ENCODE measurements at places on chromosomes 2 and 18.

DNA sequence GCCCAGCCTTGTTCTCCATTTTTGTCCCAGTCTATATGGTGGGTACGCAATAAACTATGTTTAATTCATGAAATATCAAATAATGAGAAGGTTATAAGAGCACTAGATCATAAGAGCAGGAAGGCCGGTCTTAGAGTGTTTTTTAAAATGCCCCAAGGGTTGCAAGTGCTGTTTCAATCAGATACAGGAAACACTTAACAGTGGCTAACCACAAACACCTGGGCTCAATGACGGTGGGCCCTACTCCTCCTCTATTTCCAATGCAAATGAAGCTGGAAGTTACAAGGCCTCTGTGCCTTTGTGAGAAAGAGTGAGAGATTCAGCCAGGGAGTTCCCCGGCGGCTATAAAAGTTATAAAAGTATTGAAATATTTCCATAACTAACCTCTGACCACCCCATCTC, 18.9 kb upstream of the WDR33 start:
- DNase-seq = peak; percentile 80

DNA sequence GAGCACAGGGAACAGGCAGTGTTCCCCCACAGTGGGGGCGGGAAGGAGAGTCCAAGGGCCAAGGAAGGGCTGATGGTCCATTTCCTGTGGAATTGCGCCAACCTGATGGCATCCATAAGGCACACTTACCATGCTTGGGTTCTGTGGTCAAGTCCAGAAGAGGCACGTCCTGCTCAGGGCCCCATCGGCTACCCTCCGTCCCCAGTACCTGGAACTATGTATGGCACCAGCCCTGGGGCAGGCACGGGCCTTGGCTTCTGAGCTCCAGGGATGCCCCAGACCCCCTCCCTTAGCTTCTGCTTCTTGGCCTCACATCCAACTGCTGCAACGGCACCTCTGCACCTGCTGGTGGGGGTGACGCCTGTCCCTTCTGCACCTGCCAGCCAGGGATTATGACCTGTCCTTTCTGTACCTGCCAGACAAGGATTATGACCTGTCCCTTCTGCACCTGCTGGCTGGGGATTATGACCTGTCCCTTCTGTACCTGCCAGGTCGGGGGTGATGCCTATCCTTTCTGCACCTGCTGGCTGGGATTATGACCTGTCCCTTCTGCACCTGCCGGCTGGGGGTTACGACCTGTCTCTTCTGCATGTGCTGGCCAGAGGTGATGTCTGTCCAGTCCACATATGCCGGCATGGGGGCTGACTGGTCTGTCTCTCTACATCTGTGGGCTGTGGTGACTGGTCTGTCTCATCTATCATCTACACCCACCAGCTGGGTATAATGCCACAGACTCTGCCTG, 45.4 kb upstream of the SNTG2 start:
- no peak for DNase-seq

GRCh38 chr2:45554742-45555140, 56.3 kb downstream of the SRBD1 start:
- no peak for DNase-seq

GRCh38 chr2:64092502-64092901, 51.7 kb downstream of the PELI1 start:
- peak; percentile 34 for DNase-seq

- DNase-seq = peak; percentile 59
Observed at GRCh38 chr2:72859831-72860262, 27.4 kb upstream of the SPR start.

DNA sequence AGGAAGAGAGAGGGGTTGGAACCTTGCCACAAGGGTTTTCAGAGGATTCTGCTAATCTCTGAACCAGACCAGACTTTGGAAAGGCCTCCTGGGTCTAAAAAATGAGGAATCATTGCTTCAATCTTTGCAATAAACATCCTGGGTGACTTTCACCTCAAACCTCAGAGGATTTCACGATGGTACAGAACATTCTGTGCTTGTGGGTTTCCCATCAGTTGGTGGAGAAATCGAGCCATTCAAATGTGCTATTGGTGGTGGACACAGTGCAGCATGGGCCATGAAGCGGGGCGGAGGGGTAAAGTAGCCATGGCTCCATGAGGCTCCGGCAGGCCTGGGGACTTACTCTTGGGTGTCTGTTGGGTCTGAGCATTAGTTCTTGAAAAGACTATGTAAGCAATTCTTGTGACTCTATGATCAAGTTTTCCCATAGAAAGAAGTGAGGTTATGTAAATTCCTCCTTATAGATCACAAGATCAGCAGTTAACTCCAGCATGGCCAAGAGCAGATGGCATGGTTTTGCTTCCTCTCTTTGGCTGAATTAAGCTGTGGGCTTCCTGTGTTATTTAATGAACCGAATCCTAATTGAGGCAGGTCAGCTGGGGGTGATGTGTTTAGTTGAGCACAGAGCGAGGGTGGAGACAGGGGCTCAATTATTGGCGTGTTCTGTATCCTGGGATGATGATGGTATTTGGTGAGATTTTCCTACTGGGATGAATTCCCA, 1.9 kb upstream of the IL1R2 start:
- DNase-seq = no peak

GRCh38 chr2:51516667-51517066, 484.7 kb upstream of the NRXN1 start:
- no peak for DNase-seq

DNA sequence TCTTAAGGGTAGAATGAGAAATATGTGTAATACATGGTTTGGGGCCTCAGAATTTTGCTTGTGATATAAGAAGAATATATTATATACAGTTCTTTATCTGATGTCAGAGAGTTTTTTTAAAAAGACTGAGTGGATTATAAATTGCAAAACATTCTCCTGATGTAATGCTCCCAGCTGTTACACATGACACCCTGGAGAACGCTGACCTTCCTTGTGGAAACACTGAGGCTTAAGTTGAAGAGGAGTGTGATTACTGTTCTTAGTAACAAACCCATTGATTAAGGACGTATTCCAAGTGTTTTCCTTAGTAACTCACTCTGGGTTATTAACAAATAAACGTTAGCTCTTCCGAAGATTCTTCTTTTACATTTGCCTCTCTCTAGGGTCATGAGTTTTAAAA, 1069.3 kb upstream of the CNTNAP5 start:
- DNase-seq = no peak

GRCh38 chr2:219989744-219990143, 362.3 kb downstream of the SLC4A3 start:
- DNase-seq = no peak

DNA sequence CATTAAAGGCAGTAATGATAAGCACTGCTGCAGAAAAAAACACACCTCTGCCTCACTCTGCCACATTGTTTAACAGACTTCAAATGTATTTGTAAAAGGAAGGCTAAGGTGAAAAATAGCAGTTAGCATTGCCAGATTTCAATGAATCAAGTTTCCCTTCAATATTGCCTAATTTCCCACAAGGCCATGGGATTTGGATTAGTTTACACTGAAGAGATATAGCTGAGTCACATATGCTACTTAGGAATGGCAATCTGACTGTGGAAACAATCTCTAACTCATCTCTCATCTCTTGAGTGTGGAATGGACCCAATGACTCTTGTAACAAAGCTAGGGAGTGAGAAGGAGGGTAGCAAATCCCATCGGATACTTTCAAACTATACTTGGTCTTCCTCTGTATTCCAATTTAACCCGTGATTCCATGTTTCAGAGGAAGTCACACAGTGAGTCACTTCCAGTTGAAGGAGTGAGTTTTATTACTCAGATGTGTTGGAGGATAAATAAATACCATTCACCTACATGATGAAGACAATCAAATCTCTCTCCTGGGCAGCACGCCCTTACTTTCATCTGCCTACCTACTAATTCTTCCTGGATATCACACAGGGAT, 5.1 kb downstream of the B4GALT6 start:
- DNase-seq = no peak

DNA sequence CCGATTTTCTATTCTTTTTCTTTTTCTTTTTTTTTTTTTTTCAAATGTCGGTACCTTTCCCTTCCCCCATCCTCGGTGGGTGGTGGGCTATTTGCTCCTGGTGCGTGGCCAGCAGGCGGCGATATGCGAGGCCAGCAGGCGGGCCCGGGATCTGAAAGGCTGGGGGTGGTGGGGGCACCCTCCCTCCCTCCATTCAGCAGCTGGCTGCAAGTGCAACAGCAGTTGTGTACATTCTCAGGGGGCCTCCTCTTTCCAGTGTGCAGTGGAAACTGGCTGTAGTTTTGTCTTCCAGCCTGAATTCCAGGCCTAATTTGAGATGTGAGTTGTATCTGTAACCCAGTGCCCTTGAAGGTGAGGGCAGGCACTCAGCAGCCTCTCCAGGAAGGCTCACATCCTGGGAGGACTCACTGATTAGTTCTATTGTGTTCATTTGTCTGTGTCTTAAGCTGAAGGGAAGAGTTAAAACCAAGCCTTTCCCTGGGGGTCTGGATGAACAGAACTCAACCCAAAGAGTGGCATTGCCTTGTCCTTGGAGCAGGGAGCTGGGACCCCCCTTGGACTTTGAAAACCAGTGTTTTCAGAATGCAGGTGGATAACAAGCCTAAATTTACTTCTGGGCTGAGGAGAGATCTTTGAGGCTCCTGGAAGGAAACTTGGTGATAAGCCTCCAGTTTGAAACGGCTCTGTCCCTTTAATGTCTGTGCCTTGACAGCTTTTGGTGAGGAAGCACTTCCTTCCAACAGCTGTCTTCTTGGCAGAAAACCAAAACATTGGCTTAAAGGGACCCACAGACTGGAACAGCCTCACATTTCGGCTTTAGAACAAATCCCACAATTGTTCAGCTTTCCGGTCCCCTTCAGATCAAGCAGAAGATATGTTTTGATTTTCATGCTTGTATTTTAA, 3.3 kb downstream of the MYCN start:
- peak; percentile 36 for DNase-seq

- DNase-seq = no peak
Observed at GRCh38 chr2:63737081-63737751, 104.5 kb upstream of the UGP2 start.

DNA sequence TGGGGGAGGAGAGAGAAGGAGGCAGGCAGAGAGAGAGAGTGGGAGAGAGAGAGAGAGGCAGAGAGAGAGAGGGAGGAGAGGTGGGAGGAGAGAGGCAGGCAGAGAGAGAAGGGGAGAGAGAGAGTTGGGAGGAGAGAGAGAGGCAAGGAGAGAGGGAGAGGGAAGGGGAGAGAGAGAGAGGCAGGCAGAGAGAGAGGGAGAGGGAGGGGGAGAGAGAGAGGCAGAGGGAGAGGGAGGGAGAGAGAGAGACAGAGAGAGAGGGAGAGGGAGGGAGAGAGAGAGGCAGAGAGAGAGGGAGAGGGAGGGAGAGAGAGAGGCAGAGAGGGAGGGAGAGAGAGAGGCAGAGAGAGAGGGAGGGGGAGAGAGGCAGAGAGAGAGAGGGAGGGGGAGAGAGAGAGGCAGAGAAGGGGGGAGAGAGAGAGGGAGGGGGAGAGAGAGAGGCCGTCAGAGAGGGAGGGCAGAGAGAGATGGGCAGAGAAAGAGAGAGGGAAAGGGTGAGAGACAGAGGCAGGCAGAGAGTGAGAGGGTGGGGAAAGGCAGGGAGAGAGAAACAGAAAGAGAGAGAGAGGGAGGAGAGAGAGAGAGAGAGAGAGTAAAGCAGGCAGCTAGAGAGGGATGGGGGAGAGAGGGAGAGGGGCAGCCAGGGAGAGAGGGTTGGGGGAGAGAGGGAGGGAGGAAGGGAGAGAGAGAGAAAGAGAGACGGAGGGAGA, 122.2 kb upstream of the PXDN start:
- DNase-seq = no peak

DNA sequence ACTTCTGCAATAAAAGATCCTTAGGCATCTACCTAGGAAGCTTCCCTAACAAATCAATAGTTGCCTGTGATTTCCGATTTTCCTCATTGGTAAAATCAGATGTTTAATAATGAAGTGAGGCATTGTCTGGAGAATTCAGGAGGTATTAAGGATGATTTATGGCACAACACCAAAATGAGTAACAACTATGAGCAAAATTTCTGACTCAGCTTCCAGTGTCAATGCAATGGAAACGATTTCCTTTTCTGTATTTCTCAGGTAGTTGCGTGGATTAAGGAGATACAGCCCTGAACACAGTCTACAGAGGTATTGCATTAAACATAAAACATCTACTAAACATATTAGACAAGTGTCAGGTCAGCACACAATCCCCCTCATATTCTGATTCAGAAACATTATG, 99.5 kb downstream of the EPB41L3 start:
- no peak for DNase-seq

DNA sequence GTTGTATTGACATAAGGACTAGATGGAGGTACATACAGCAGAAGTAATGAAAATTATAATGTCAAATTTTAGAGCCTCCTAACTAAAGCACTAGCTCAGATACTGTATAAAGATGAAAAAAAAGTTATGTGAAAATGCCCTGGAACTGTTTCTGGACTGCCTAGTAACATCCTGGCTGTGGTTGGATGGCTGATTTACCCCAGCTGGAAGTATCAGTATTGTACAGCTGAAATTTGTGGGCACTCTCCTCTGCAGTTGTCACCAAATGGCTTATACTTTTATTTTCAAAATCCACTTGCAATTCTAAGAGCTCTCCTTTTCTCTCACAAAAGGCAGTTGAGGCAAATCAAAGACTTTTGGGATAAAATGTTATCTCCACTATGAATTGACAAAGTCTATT, 239.2 kb downstream of the RPIA start:
- DNase-seq = no peak

GRCh38 chr2:23426263-23426905, 41.4 kb downstream of the KLHL29 start:
- no peak for DNase-seq

DNA sequence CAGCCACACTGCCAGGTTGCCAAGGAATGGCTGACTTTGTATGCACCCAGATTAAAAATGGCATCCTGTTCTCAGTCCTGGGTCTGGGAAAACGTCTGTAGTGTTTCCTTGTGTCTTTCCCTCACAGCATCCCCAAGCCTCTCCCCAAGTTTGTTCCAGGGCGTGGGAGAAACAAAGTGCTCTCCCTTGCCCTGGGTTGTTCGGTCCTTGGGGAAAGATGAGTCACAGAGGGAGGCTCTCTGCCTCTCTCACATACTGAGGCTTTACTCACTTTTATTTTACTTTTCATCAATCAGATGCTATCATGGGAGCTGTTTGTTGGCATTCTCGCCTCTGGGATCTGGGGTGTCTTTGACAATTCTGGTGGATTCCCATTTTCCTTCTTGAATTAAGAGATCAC, 492.3 kb downstream of the XIRP2 start:
- DNase-seq = no peak

DNA sequence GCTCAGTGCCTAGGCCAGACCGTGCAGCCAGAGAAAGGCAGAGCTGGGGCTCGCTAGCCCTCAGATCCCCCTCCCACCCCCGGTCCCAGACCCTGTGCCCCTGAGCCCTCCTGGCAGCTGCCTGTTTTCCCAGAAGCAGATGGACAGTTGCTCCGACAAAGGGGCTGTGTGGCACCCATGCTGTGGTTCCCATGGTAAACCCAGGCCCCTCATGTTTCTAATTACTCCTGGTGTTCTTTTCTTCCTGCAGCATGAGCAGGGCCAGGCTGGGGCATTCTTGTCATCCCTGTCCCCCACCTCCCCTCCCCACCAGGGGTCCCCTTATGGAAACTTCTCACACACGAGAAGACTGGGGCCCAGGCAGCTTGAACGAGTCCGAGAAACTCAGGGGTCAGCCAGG, 269.6 kb downstream of the HAUS1 start:
- DNase-seq = no peak
